ENCODE measurements at places on chromosomes 2 and 18.
A peak's percentile ranks its signal among the peaks of the same experiment; 100 is the strongest.

GRCh38 chr2:112181571-112182290 is 43.5 kb downstream of the FBLN7 start:
- no peak overlapping the region for H3K4me3 ChIP-seq
- no peak for DNase-seq
- H3K27me3 ChIP-seq = no peaks in the 10 kb centered on the region
- no peak overlapping the region for H3K27ac ChIP-seq
- H3K36me3 ChIP-seq = peaks cover 30% of the 10 kb centered on the region
- H3K4me1 ChIP-seq = no peaks in the 10 kb centered on the region

- no peaks in the 10 kb centered on the region for H3K4me1 ChIP-seq
- no peak overlapping the region for H3K27ac ChIP-seq
- DNase-seq = peak; percentile 18
- H3K36me3 ChIP-seq = no peaks in the 10 kb centered on the region
These were observed 194.5 kb upstream of the LRRTM1 start for GRCh38 chr2:80499095-80499494.

DNA sequence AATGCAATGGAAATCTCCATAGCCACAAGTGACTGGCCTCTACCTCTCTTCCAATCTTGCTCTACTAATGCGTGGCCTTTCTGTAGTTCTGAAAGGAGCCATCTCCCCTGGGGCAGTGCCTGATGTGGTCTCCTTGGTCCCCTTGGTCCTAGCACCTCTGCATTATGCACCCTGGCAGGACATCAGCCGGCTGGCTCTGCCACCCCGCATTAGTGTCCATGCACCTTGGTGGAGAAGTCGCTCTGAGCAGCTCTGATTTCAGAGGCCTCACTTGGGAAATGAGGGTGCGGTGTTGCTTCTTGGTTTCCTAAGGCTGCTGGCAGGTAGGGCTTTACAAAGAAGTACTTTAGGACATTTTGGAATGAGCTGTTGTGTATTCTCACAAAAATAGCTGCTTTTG is 317.9 kb downstream of the GBX2 start:
- H3K36me3 ChIP-seq = no peaks in the 10 kb centered on the region
- DNase-seq = no peak
- no peak overlapping the region for H3K27ac ChIP-seq

- no peaks in the 10 kb centered on the region for H3K27me3 ChIP-seq
- peak overlapping the region; percentile 100 for H3K4me3 ChIP-seq
- H3K27ac ChIP-seq = peak overlapping the region; percentile 59
- no peaks in the 10 kb centered on the region for H3K36me3 ChIP-seq
- H3K4me1 ChIP-seq = peaks cover 29% of the 10 kb centered on the region
These were observed 851 bp downstream of the FAM117B start for GRCh38 chr2:202635428-202636212.

DNA sequence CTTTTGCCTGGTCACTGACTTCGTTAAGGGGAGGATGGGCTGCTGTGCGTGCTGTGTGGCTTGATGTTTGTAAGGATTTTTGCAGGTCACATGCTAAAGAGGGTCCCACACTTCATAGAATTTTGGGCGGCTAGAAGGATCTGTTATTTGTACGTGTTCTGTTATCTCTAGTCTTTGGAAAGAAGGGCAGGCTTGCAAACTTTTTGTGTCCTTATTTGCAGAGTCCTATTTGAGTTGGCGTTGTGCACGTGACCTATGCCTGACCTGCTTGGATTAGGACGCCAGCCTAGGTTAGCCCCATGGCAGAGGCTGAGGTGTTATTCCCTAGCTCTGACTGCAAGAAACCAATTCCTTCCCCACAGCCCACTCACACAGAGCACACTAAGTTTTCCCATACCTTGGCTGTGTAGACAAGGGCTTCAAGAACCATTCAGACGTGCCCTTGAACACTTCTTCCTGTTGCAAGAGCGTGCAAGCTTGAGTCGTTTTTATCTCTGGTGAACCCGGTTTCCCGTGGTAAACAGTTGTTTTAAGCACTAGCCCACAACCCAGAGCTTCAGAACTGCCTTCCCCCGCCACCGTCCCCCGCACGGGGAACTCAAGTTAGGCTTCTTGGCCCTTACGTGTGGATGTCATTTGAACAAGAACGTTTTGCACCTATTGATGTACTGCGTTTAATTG is 94.6 kb downstream of the LDLRAD4 start:
- no peak overlapping the region for H3K27ac ChIP-seq
- no peak overlapping the region for H3K4me3 ChIP-seq
- no peak for DNase-seq
- no peaks in the 10 kb centered on the region for H3K27me3 ChIP-seq
- peaks cover 13% of the 10 kb centered on the region for H3K36me3 ChIP-seq
- H3K4me1 ChIP-seq = peaks cover 5% of the 10 kb centered on the region

- no peak for DNase-seq
- H3K4me1 ChIP-seq = peaks cover 11% of the 10 kb centered on the region
- H3K27me3 ChIP-seq = peaks cover 3% of the 10 kb centered on the region
- no peak overlapping the region for H3K4me3 ChIP-seq
- no peaks in the 10 kb centered on the region for H3K36me3 ChIP-seq
These were observed 48.3 kb downstream of the TRIB2 start for GRCh38 chr2:12764849-12765605.

GRCh38 chr2:169034256-169034655 is 3.1 kb upstream of the ABCB11 start:
- H3K4me1 ChIP-seq = peaks cover 6% of the 10 kb centered on the region
- no peaks in the 10 kb centered on the region for H3K36me3 ChIP-seq
- no peak overlapping the region for H3K27ac ChIP-seq
- no peak overlapping the region for H3K4me3 ChIP-seq

GRCh38 chr2:134216152-134216829 is 37.6 kb upstream of the MGAT5 start:
- no peak overlapping the region for H3K4me3 ChIP-seq
- no peak for DNase-seq
- no peaks in the 10 kb centered on the region for H3K4me1 ChIP-seq
- H3K27me3 ChIP-seq = no peaks in the 10 kb centered on the region

DNA sequence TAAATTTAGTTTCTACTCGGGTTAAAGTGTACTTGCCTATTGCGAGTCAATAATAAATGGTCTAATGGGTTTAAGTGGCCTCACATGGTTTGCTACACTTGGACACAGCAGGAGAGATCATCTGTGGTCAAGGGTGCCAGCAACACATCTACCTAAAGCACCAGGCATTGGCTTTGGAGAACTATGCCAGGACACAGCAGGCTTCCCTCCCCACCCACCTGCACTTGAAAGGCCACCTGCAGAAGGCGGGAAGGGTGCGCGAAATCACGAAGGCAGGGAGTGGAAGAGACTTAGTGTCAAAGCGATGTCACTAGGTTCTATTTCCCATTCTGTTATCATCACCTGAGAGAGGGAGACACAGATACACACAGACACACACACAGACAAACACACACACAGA is 44.5 kb downstream of the MYT1L start:
- no peaks in the 10 kb centered on the region for H3K36me3 ChIP-seq
- H3K27me3 ChIP-seq = peaks cover 7% of the 10 kb centered on the region
- DNase-seq = no peak

DNA sequence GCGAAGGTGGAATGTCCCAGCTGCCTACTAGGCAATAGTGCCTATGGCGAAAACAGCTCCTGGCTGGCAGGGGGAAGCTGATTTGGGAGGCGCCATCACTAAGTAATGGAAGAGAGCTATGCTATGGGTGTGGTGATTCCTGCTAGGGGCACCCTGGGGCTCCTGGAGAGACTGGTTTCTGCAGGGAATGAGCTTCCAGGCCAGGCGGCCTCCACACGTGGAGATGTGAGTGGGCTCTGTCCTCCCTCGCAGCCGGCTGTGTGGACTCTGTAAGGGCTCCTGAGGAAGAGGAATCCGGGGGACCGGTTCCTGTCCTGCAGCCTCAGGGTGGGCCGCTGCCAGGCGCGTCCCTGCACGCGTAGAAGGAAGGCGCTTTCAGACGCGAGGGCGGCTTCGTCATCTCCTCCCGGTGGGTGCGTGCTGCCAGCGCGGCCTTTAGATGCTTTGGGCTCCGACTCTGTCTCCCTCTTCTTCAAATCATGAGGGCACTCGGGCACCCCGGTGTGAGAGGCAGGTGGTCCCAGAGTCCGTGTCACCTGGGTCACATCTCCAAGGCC is 55.5 kb upstream of the ANKRD62 start:
- H3K27me3 ChIP-seq = peaks cover 36% of the 10 kb centered on the region
- H3K4me3 ChIP-seq = peak overlapping the region; percentile 77
- no peak overlapping the region for H3K27ac ChIP-seq
- no peaks in the 10 kb centered on the region for H3K36me3 ChIP-seq

GRCh38 chr2:143528021-143528420 is 398.8 kb downstream of the ARHGAP15 start:
- H3K4me1 ChIP-seq = peaks cover 35% of the 10 kb centered on the region
- no peaks in the 10 kb centered on the region for H3K27me3 ChIP-seq
- H3K4me3 ChIP-seq = no peak overlapping the region
- no peak for DNase-seq
- H3K27ac ChIP-seq = no peak overlapping the region

GRCh38 chr2:71669058-71669456 is 215.7 kb downstream of the DYSF start:
- H3K36me3 ChIP-seq = no peaks in the 10 kb centered on the region
- no peak for DNase-seq
- no peaks in the 10 kb centered on the region for H3K27me3 ChIP-seq
- H3K4me1 ChIP-seq = peaks cover 5% of the 10 kb centered on the region

DNA sequence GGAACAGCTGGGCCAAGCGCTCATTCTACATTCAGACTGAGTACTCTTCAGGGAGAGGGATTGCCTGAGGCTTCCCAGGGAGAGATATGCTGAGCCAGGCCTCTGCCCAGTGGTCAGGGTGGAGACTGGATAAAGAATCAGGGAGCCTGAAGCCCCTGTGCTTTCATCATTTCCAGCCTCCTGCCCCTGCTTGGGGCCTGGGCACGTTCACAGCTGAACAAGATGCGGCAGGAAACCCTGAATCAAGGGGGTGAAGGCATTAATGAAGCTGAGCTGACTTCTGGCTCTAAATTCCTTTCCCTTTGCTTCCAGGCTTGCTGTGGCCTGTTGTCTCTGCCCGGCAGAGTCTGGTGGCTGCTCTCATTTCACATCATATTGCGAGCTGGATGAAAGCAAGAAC is 35.0 kb downstream of the RPL37A start:
- H3K36me3 ChIP-seq = no peaks in the 10 kb centered on the region
- no peaks in the 10 kb centered on the region for H3K27me3 ChIP-seq
- DNase-seq = no peak
- peak overlapping the region; percentile 29 for H3K27ac ChIP-seq
- peaks cover 33% of the 10 kb centered on the region for H3K4me1 ChIP-seq

DNA sequence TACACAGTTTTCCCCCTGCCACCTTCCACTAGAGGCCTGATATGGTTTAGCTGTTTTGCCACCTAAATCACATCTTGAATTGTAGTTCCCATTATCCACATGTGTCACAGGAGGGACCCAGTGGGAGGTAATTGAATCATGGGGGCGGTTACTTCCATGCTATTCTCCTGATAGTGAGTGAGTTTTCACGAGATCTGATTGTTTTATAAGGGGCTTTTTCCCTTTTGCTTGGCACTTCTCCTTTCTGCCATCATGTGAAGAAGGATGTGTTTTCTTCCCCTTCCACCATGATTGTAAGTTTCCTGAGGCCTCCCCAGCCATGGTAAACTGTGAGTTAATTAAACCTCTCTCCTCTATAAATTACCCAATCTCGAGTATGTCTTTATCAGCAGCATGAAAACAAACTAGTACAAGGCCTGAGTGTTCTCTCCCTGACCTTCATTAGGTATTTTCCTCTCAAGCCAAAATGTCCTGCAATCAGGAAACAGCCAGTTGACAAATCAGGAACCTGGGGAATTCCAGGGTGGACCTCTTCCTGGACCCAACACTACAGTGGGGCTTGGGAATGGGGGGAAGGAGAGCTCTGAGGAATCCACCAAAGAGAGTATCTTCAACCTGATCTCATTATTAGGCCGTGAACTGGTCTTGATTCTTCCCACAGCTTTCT is 129.9 kb downstream of the TXNL1 start:
- no peak overlapping the region for H3K4me3 ChIP-seq
- DNase-seq = no peak
- H3K27me3 ChIP-seq = no peaks in the 10 kb centered on the region
- no peaks in the 10 kb centered on the region for H3K36me3 ChIP-seq
- H3K27ac ChIP-seq = peak overlapping the region; percentile 76

GRCh38 chr2:45919711-45920111 is 268.2 kb downstream of the PRKCE start:
- H3K36me3 ChIP-seq = peaks cover 2% of the 10 kb centered on the region
- peaks cover 3% of the 10 kb centered on the region for H3K4me1 ChIP-seq
- DNase-seq = no peak
- no peaks in the 10 kb centered on the region for H3K27me3 ChIP-seq
- no peak overlapping the region for H3K4me3 ChIP-seq
- H3K27ac ChIP-seq = no peak overlapping the region

DNA sequence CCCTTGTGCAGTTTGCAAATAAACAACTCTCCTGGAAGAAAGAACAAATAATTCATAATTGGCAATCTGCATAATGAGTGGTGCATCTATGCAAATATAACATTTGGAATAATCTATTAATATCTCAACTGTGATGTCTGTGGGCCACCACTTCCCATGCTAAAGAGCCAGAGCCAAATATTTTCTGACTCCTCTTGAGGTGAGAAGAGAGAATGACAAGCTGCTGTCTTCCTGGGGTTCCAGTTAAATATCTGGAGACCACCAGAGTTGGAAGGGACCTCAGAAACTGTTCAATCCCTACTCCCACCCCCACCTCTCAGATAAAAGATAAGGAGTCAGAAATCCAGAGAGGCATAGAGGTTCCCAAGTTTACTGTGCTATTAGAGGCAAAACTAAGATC is 241.0 kb upstream of the SLC14A2 start:
- no peak for DNase-seq
- H3K27ac ChIP-seq = no peak overlapping the region
- H3K4me3 ChIP-seq = no peak overlapping the region
- no peaks in the 10 kb centered on the region for H3K36me3 ChIP-seq
- peaks cover 16% of the 10 kb centered on the region for H3K4me1 ChIP-seq

DNA sequence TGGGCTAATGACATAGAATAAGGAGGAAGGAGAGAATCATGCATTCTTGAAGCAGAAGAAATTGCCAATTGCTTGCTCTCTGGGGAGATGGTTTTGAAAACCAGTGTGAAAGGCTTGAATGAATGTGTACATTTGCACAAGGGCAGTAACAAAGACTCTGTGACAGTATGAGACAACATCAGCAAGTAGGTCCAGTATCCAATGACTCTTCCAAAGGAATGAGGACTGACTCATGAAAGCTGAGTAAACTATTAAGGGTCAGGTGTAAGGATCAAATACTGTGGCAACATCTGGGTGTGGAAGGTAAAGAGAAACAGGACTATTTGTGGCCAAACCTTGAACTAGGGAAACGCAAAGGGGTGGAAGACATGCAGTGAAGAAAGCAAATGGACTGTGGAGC is 886.0 kb upstream of the CHAC2 start:
- DNase-seq = no peak
- no peaks in the 10 kb centered on the region for H3K27me3 ChIP-seq
- no peaks in the 10 kb centered on the region for H3K4me1 ChIP-seq
- no peak overlapping the region for H3K27ac ChIP-seq

DNA sequence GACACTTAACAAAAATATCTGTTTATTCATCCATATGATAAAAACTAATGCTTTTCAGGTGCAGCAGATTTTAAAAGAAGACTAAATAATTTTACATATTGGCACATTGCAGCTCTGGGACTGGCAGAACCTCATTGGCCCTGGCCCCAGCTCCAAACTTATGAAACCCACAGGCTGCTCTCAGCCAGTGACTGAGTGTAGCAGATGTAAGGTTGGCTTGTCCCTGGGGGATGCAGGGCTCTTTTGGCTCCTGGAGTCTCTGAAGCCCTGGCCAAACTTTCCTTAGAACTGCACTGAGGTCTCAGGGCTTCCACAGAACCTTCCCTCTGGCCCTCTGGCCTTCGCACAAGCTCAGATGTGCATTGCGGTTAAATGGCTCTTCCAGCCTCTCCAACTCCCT is 725.0 kb upstream of the SOX11 start:
- H3K27me3 ChIP-seq = no peaks in the 10 kb centered on the region
- H3K36me3 ChIP-seq = no peaks in the 10 kb centered on the region
- DNase-seq = no peak
- peaks cover 15% of the 10 kb centered on the region for H3K4me1 ChIP-seq
- no peak overlapping the region for H3K4me3 ChIP-seq
